ENCODE measurements at places on chromosomes 11 and 22.

GRCh38 chr22:27510024-27510423 lies 291.5 kb downstream of the MN1 start:
- DNase-seq, result no peak

GRCh38 chr22:36874309-36874696 lies 13.5 kb downstream of the NCF4 start:
- no peak for DNase-seq

DNA sequence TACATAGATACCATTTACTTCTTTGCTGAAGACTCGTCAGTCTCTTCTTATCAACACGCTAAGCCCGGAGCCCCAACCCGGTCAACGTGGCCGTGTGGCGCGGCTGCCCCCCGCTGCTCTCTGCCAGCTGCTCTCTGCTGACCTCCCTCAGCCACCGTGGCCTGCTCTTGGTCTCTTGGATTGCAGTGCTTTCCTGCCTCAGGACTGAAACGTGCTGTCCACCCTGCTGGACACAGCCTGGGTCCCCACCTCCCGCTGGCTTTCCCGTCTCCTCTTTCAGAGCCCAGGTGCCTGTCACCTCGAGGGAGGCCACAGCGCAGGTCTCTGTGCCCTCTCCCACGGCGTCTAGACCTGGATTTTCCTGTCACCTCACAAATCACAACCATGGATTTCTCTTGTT lies 388.1 kb upstream of the B3GAT1 start:
- DNase-seq, result no peak

GRCh38 chr11:112878033-112878601 lies 83.1 kb upstream of the NCAM1 start:
- no peak for DNase-seq

- no peak for DNase-seq
These were observed 1.6 kb downstream of the SPI1 start for GRCh38 chr11:47376525-47377371.

DNA sequence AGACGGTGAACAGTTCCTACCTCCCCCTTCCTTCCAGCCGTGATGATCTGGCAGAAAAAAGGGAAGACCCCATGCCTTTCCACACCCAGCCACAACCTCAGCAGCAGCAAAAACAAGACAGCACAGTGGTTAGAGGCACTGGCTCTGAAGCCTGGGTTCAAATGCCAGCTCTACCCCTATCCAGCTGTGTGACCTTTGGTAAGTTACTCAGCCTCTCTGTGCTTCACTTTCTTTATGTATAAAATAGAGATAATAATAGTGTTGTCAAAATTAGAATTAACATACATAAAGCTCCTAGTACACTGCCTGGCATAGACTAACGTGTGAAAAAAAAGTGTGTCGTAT lies 4.2 kb downstream of the NRXN2 start:
- DNase-seq, result no peak

Measured in iPS-NIHi11 (cell line).